IPS DF 6.9 (cell line): ENCODE measurements at places on chromosomes 5 and 9.

GRCh38 chr9:4814913-4815312, 22.2 kb downstream of the RCL1 start:
- DNase-seq, result no peak

GRCh38 chr9:131043646-131044045, 34.7 kb downstream of the LAMC3 start:
- no peak for DNase-seq

DNA sequence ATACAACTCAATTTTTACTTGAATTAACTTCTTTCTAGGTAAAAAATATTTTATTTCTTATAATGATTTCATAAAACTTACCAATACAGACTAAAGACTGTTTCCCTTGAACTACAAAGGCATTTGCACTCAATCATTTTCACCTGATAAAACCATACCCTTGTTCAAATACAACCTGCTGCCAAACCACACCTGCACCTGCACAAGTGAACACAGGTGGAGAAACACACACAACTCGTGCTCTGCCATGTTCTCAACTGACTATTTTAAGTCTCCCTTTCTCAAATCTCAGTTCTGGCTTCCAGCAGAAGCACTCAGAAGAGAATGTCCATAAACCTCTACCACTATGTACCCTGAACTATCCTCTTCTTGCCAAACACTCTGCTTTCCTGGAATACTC, 1892.1 kb downstream of the MAT2B start:
- no peak for DNase-seq

DNA sequence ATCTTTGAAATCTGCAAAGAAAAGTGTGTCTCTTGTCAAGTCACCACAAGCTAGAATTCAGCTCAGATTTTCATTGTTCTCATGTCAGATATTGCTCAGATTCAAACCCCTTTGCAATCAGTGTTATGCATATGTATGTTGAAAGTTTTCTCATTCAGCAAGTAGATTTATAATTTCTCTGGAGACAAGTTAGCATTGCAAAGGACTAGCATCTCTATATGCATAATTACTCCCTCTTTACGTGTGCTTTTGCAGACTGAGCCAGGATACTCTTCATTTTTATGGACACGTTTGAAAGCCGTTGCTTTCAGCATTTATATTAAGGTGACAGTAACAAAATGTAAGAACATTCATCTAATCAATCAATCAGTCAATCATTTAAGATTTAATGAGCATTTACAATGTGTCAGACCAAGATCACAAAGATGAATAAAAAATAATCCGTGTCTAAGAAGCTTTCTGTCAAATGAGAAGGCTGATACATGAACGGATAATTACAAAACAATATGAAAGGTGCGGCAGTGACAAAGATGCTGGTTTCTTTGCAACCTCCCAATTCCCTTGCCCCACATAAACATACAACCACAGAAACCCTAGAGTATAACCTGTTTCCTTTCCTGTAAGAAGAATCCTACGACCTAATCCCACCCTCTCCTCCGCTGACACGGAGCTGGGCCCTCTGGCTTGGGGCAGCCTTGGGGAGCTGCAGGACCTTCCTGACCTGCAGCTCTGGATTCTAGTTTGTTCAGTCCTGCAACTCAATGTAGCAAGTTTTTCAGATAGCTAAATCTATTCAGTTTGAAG, 14.9 kb downstream of the CFAP95 start:
- no peak for DNase-seq

GRCh38 chr5:91162534-91163381, 220.4 kb downstream of the ARRDC3 start:
- no peak for DNase-seq

- no peak for DNase-seq
Measured at GRCh38 chr9:129661029-129661428, 4.4 kb upstream of the PRRX2 start.
